AG04449 (cell line): ENCODE measurements at places on chromosomes 1 and 21.

GRCh38 chr1:167428395-167428794 lies 89.9 kb downstream of the CD247 start:
- DNase-seq: no peak

DNA sequence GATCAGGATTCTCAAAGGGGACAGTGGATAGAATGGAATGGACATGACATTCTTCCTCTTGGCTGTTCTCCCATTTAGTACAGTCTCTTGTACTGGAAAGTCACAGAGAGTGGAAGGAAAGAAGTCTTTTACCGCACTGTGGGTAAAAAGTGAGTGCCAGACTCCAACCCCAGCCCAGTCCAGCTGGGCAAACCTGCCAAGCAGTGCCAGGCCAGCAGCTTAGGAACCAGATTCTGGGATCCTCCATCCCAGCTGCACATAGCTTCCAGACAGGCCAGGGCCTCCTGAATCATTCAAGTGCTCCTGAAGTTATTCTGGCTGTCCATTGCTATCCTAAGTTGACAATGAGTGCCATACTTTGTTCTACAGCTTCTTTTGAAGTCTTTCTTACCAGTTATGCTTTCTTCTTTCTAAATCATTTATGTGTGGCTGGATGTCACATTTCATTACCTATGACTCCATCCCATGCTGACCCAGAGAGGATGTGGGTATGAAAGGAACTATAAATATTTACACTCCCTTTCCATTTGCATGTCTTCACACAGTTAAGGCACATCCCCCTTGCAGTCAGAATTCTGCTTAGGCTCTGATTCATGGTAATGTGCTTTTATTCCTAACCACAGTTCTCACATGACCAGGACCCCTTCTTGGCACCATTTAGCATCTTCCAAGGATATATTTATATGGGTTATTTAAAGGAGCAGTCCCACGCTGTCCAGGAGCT lies 88.9 kb downstream of the AK5 start:
- DNase-seq: peak; percentile 92

DNA sequence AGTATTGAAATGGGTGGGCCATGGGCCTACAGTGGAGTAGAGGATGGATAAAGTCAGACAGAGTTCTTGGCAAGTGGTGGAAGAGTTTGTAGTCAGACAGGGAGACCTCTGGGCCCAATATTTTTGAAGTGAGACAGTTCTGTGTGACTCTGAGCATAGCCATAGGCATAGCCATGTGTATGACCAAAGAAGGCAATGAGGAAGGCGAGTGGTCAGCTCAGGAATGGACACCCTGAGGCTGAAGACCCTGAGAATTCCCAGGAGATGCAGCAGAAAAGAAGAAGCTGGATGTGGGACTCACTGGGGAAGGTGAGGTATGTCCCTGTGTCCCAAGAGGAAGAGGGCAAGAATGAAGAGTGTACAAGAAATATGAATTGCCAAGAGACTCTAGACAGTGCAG lies 210.6 kb upstream of the IRF2BP2 start:
- no peak for DNase-seq

GRCh38 chr1:242691610-242691945 lies 167.1 kb upstream of the PLD5 start:
- no peak for DNase-seq

GRCh38 chr1:153880962-153881361 lies 41.8 kb downstream of the GATAD2B start:
- peak; percentile 62 for DNase-seq

GRCh38 chr1:58754683-58755467 lies 29.0 kb downstream of the JUN start:
- no peak for DNase-seq

DNA sequence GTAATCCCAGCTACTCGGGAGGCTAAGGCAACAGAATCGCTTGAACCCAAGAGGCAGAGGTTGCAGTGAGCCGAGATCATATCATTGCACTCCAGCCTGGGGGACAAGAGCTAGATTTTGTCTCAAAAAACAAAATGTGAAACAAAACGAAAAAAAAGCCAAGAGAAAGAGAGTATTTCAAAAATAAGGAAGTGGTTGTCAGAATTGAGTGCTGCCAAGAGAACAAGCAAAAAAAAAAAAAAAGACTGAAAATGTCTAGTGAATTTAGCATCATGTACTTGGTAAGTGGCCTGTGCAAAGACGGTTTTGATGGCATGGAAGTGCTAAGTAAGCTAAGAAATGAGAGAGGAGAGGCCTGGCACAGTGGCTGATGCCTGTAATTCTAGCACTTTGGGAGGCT lies 14.3 kb downstream of the KPNA6 start:
- DNase-seq: no peak

- DNase-seq: peak; percentile 87
These were observed 31.3 kb upstream of the JUN start for GRCh38 chr1:58815069-58815685.

GRCh38 chr1:186183219-186183618 lies 191.8 kb downstream of the TPR start:
- DNase-seq: no peak

- DNase-seq: no peak
These were observed 70.5 kb upstream of the COL24A1 start for GRCh38 chr1:86227026-86227425.

DNA sequence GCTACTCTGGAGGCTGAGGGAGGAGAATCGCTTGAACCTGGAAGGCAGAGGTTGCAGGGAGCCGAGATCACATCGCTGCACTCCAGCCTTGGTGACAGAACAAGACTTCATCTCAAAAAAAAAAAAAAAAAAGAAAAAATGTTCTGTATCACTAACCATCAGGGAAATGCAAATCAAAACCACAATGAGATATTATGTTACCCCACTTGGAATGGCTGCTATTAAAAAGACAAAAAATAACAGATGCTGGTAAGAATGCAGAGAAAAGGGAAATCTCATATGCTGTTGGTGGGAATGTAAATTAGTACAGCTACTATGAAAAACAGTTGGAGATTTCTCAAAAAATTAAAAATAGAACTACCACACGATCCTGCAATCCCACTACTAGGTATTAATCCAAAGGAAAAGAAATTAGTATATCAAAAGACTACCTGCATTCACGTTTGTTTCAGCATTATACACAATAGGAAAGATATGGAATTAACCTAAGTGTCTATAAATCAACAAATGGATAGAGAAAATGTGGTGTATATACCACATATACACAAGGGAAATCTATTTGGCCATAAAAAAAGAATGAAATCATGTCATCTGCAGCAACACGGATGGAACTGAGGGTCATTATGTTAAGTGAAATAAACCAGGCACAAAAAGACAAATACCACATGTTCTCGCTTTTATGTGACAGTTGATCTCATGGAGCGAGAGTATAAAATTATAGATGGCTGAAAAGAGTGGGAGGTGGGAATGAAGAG lies 62.6 kb downstream of the ABL2 start:
- no peak for DNase-seq

GRCh38 chr1:55203064-55203463 lies 12.1 kb downstream of the USP24 start:
- no peak for DNase-seq

DNA sequence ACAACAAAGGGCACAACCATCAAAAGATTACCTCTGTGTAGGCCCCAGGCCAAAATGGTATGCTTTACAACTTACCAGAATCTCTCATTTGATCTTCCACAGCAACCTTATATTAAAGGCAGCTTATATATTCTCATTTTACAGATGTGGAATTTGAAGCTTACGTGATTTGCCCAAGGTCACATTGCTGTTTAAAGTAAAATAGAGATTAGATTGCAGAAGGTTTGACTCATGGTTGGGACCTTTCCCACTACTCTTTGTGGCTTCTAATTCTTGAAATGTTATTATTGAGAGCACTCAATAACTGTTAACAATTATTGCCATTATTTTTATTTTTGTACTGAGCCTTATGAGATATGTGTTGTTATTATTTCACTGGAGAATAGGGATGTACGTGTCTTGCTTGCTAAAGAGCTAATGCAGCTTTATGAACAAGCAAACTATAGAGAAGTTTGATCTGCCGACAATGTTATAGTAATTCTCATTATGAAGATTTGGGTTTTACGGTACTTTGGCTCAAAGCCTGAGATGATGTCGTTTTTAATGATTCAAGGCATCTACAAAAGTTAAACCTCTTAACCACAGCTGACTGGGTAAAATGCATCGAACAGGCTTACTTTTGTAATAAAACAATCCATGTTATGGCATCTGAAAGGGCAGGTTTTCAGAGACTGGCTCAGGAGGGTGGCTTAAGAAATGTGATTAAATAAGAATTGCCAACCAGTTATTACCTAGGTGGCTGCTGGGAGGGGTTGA lies 43.3 kb upstream of the TSNAX start:
- no peak for DNase-seq

DNA sequence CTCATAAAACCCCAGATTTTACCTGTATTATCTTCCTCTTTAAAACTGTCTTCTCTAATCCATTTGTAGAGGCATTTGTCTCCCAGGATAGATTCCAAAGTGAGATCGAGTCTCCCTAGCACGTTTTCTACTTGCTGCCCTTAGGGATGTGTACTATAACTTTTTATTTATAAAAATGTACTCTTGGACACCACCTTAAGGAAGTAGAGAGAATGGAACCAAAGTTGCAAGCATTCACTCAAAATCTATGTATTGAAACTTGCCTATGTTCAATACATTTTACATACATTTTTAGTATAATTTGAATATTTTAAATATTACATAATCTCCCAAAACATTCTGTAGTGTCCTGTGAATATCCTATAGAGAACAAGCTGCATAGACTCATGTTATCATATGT lies 842 bp upstream of the SPRR2A start:
- DNase-seq: no peak

- DNase-seq: no peak
These were observed 18.8 kb upstream of the DYNLT5 start for GRCh38 chr1:66733348-66734017.

DNA sequence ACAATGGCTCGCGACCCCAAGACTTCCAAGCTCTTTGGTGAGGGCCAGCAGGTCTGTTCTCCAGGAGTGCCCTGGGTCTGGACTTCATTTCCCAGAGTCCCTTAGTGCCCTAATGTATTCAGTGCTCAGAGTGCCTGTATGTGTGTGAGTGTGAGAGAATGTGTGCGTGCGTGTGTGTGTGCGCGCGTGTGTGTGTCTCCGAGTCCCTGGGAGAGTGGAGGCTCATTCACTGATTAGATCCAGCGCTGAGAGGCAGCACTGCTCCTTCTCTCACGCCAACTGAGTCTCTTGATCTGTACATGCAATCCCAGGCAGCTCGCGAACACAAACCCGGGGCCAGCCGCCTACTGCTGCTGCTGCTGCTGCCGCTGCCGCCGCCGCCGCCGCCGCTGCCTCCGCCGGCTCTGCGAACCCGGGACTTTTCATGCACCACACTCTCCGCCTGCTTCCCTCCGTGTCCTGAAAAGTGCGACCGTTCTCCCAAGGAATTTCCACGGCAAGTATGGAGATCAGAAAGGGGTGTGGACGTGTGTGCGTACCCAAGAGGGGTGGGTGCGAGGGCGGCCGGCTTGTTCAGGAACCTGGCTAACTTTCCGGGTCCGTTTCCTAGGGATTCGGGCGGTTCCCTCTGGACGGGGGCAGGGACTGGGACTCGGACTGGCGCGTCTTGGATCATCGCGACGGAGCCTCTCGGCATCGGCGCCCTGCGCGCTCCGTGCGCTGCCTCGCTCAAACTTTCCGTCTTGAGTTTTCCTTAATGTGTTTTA lies at the start of gene RNF220:
Gene RNF220, plus strand, starts transcription at position 225 of the 767 bp plus-strand sequence.
- DNase-seq: peak; percentile 16

- no peak for DNase-seq
These were observed 9.1 kb downstream of the ABCA4 start for GRCh38 chr1:94111879-94112278.

GRCh38 chr1:187396226-187396625 lies 567.5 kb downstream of the PLA2G4A start:
- DNase-seq: no peak

DNA sequence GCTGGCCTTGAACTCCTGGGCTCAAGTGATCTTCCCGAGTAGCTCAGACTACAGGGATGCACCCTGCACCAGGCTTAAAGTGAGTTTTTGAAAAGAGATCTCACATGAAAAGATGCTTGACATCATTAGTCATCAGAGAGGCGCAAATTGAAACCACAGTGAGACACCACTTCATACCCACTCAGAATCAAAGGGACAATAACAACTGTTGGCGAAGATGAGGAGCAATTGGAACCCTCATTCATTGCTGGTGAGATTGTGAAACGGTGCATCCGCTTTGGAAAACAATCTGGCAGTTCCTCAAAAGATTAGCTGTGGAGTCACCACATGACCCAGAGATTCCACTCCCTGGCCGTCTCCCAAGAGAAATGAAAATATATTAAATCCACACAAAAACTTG lies 122.3 kb downstream of the PGBD5 start:
- no peak for DNase-seq

DNA sequence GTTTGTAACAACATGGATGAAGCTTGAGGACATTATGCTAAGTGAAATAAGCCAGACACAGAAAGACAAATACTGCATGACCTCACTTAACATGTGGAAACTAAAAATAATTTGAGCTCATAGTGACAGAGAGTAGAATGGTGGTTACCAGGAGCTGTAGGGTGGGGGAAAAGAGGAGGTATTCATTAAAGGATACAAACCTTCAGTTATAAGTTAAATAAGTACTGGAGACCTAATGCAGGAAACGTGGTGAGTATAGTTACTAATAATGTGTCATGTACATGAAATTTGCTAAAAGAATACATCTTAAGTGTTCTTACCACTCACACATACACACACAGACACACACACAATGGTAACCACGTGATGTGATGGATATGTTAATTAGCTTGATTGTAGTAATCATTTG lies 86.7 kb downstream of the NGF start:
- DNase-seq: no peak

DNA sequence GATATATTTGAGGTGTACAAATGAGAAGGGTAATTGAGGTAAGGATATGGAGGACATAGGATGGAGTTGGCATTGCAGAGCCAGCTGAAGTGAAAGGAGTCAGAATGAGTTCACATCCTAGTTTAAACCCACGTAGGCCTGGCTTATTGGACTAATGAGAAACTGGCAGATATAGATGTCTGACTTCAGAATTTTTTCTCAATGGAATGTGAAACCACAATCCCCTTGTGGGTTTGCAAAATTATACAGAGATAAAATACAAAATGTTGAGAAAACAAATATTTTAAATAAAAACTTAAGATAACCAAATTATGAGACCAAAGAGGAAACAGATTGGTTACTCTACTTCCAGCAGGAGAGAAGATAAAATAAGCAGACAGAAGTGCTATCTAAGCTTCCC lies 277.4 kb upstream of the LRRC7 start:
- DNase-seq: no peak

DNA sequence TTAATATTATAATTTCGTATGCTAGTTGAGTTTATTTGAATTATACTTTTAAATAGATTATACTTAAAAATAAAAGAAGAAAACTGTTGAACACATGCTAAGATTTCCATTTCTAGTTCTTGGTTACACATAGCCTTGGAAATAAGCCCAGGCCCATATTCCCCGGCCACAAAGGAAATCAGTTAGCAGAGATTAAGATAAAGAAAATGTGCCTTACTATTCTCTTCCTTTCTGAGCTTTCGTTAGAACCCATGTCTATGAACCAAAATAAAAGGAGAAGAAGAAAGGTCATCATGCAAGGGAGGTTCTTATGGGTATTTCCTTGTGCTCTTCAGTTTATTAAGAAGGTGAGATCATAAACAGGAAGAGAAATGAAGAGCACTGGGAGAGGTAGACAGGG lies 32.3 kb upstream of the CRP start:
- DNase-seq: no peak
